ENCODE measurements at places on chromosomes 11 and 22. TPM values are rescaled to one million over a fixed set of nuclear protein-coding genes. Genes with fewer than 3 reads are reported as not detected.

GRCh38 chr11:65184146-65184545 is 2.4 kb downstream of the CAPN1 start:
- no peak for DNase-seq

DNA sequence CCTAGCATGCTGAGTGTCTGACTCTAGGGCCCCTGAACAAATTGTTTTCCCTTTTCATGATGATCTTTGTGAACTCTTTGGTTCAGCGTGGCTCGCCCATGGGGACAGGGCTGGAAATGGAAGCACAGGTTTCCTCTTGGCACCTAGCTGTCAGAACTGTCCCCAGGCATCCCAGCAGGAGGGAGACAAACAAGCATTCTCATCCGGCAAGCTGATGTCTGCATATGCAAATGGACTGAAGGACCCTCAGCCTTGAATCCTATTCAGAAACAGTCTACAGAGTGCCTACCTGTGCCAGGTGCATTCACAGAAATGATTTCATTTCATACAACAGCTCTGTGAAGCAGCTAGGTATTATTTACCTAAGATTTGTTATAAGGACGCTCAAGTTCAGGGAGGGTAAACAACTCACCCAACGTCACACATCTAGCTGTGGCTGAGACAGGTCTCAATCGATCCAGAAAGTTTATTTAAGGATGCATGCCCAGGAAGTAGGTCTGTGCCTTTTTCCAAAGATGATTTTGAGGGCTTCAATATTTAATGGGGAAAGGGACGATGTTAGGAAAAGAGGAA is 176.4 kb downstream of the KIRREL3 start:
- DNase-seq, result no peak

- DNase-seq, result no peak
These were observed 14.6 kb downstream of the DKK3 start for GRCh38 chr11:11993839-11994238.

- DNase-seq, result no peak
These were observed 56.0 kb upstream of the SHISAL1 start for GRCh38 chr22:44368611-44369292.

DNA sequence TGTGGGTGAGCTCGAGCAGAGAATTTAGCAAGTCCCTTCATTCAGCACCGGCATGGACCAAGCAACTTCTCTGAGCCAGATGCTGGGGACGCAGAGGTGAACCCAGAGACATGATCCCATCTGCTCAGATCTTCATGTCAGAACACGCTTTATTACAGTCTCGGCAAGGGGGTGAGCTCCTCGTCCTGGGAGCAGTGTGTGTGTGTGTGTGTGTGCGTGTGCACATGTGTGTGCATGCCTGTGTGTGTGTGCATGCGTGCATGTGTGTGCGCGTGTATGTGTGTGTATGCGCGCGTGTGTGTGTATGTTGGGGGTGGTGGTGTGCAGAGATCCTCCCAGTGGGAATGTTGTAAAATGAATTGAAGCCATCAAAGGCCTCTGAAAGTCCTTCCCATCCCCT is 9.8 kb downstream of the MIAT start:
- DNase-seq, result no peak

DNA sequence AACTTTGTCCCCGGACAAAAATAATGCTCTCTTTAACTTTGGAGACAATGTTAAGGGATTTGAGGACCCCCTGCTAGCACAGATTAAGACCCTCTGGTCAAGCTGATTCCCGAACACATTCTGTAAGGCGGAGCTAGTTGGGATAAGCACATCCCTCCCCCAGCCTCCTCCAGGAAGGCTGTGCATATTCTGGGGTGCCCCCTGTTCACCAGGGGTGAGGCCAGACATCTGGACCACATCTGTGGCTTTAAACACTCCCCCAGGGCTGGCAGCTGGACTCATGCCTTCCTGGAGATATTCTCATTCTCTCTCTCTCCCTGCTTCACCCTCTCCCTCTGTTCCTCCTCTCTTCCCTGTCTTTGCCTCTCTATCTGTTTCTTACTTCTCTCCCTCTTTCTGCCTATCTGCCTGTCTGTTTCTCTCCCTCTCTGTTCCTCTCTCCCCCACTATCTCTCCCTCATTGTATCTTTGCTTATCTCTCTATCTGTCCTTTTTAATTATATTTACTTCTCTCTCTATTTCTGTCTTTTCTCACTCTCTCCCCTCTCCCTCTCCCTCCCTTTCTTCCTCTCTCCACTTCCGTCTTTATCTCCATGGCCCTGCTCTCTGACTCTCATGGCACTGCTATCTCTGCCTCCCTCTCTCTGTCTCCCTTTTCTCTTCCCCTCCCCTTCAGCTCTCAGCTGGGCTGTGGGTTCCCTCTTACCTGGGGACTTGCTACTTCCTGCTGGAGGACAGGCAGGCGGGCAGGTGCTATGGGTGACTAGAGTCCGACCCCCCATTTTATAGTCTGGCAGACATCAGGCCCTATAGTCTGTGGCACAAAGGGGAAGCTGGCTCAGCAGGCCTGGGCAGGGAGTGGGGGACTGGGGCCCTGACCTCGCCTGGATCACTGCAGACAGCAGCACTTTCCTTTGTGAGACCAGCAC is at the start of gene CRYBB1:
TSS of gene CRYBB1 (minus strand) at position 757 of the 929 bp plus-strand sequence. CDS start 1,708 bp downstream, outside the sequence.
- no peak for DNase-seq

The LINC01488 gene
- total RNA-seq, result not detected

The GAL gene
- total RNA-seq, result 3.5 TPM

DNA sequence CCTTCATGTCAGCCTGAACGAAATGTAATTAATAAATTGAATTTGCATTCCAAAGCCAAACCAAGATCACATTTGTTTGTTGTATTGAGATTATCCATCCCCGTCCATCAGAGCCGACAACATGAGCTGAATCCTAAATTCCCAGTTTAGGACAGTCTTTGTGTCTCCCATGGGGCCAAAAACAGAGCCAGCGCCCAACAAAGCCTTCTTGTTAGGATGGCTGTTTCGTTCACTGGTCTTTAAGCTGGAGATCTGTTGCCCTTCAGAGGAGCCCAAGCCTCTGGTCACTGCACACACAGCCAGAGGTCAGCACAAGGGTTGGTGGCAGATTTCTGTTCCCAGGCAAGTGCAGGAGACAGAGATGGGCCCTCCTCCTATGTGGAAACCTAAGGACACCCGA is 25.8 kb downstream of the DSCAML1 start:
- no peak for DNase-seq

The KCNQ1 gene
- total RNA-seq, result 51.4 TPM

- no peak for DNase-seq
These were observed 10.5 kb downstream of the CHST1 start for GRCh38 chr11:45655012-45655283.

DNA sequence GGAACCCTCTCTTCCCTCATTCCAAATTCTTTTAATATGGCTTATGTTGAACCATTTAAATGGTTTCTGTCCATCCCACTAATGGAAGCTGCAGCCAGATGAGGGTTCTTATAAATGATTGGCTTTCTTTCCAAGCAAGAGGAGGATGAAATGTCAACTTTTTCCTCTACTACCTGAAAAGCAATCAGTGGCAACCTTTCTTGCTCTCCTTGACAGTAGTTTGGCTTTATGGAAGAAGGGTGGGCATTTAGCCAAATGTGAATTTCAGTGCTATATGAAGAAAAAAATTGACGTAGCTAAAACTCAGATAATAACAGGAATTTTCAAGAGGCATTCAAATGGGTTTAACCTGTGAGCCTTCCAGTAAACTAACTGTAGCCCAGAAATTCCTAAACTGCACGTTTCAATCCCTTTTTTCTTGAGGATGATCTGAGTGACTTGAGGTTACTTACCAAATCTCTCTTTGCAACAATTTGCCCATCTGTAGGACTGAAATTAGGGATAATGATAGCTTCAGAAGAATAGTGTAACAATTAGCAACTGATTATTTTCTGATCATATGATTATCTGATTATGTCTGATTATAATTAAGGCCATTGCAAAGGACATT is 90.9 kb downstream of the EXT2 start:
- no peak for DNase-seq

DNA sequence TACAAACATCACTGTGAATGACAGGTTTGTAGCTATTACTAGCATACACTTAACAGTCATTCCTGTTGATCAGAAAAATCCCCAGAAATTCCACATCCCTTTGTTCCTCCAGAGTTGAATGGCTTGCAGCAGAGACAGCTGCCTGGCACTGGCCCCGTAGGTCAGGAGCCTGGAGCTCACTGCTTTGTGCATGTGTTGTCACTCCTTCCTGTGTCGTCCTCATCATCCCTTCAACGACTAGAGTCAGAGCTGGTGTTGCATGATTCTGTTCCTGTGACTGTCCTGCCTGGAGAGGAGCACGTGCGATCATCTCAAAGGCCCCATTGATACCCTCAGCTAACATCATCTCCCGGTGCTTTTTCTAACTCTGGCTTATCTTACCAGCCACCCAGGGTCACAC is 58.3 kb downstream of the LDLRAD3 start:
- DNase-seq, result no peak

Measured in colonic mucosa (tissue), 4 donors.